ENCODE measurements at places on chromosomes 3 and 15. TPM values are rescaled to one million over a fixed set of nuclear protein-coding genes. Genes with fewer than 3 reads are reported as not detected.

The TLNRD1 gene
- 2.8 TPM for total RNA-seq

The CCR8 gene
- total RNA-seq, result not detected

The CILP gene
- 0.28 TPM for total RNA-seq

The ACP3 gene
- 1.3 TPM for total RNA-seq

Data from smooth muscle cell of bladder (primary cell).